Activated T-cell treated with anti-CD3 and anti-CD28 coated beads, Interleukin-2, amount 50 U/mL, for 72 hours (primary cell): ENCODE measurements at places on chromosomes 1 and 21. TPM values are rescaled to one million over a fixed set of nuclear protein-coding genes. Genes with fewer than 3 reads are reported as not detected.
A peak's percentile ranks its signal among the peaks of the same experiment; 100 is the strongest.

DNA sequence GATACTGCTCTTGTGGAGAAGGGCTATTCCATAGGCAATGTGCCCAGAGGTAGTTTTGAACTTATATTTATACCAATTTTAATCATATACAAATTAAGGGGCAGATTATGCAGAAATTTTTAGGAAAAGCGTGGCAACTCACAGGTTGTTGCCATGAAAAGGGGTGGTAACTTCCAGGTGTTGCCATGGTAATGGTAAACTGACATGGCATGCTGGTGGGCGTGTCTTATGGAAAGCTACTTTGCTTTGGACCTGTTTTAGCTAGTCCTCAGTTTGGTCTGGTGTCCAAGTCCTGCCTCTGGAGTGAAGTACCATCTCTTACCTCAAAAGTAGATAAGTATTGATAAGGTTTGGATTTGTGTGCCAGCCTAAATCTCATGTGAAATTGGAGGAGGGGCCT lies 7.9 kb upstream of the IL23R start:
- H3K4me1 ChIP-seq, result peaks cover 45% of the 10 kb centered on the region
- H3K27me3 ChIP-seq, result peaks cover 3% of the 10 kb centered on the region
- peaks cover 3% of the 10 kb centered on the region for H3K36me3 ChIP-seq
- no peak overlapping the region for H3K4me3 ChIP-seq

- peaks cover 94% of the 10 kb centered on the region for H3K4me1 ChIP-seq
- H3K36me3 ChIP-seq, result peaks cover 30% of the 10 kb centered on the region
- H3K27me3 ChIP-seq, result no peaks in the 10 kb centered on the region
- peak overlapping the region; percentile 86 for H3K4me3 ChIP-seq
Observed at GRCh38 chr1:40391688-40392145, 18.2 kb downstream of the SMAP2 start.

GRCh38 chr1:12478612-12478985 lies 139.4 kb downstream of the DHRS3 start:
- H3K4me1 ChIP-seq, result peaks cover 84% of the 10 kb centered on the region
- no peaks in the 10 kb centered on the region for H3K36me3 ChIP-seq
- DNase-seq, result peak; percentile 20
- H3K27ac ChIP-seq, result peak overlapping the region; percentile 75
- peak overlapping the region; percentile 72 for H3K4me3 ChIP-seq
- H3K27me3 ChIP-seq, result no peaks in the 10 kb centered on the region

DNA sequence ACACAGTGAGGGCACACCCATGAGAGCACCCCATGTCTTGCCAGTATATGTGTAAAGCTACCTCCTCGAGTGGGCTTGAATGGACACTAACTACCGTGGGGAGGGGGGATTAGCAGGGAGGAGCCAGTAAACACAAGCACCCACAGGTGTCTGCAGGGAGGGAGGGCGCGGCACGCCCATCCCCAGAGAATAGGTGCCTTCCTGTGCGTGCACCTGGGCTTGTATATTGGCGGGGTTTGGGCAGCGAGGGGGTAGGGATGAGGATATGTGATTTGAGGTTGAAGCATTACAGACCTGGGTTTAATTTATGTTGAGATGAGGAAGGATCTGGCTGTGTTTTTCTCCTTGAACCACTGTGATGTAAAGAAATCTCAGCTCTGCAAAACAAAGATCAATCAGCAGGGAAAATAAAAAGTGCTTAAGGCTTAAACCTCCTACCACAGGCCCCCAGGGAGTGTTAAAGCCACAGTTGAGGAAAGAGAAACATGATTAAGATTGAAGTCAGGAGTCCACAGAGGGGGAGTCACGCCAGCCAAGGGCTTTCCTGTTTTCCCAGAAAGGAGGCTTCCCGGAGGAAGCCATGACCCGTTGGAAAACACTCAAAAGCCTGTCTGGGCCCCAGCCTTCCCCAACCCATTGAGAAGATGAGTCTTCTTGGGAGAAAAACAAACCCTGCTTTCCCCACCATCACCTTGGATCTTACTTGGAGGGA lies 80.0 kb downstream of the CAMK2N1 start:
- no peaks in the 10 kb centered on the region for H3K4me1 ChIP-seq
- DNase-seq, result no peak
- peaks cover 46% of the 10 kb centered on the region for H3K27me3 ChIP-seq

GRCh38 chr1:224076407-224076806 lies 37.5 kb upstream of the FBXO28 start:
- H3K27me3 ChIP-seq, result peaks cover 11% of the 10 kb centered on the region
- no peak for DNase-seq
- H3K36me3 ChIP-seq, result no peaks in the 10 kb centered on the region

DNA sequence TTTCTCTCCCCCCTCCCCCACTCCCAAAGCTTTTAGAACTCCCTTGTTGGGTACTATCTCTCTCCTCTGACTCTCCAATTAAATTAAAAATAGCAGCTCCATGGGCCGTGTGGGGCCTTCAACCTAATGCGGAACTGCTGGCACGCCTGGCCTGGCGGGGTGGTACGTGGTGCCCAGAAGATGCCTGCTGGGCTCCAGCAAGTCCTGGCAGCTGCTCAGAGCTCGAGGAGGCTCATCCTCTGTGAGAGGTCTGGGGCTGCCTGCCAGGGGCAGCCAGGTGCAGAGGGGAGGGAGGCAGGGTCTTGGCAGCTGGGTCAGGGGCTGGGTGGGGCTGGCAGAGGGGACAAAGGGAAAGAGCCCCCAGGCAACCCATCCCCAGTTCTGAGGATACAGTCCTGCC lies 74.4 kb downstream of the ACTL8 start:
- no peak overlapping the region for H3K4me3 ChIP-seq
- no peak for DNase-seq
- no peak overlapping the region for H3K27ac ChIP-seq
- H3K36me3 ChIP-seq, result no peaks in the 10 kb centered on the region

The FMO4 gene
- total RNA-seq, result 1.5 TPM

The CNTN2 gene
- not detected for total RNA-seq

The BMP8A gene
- 0.35 TPM for total RNA-seq

The GJB3 gene
- total RNA-seq, result not detected

The GNAT2 gene
- total RNA-seq, result 0.17 TPM

The TMEM81 gene
- 6.1 TPM for total RNA-seq

The OR2L5 gene
- total RNA-seq, result not detected
